ENCODE measurements at places on chromosomes 3 and 15.
A peak's percentile ranks its signal among the peaks of the same experiment; 100 is the strongest.

- DNase-seq: no peak
Observed at GRCh38 chr3:149378478-149379309, 1.2 kb upstream of the TM4SF1 start.

GRCh38 chr3:131323014-131323413 lies 58.6 kb upstream of the NUDT16 start:
- no peak for DNase-seq

GRCh38 chr3:127428344-127428997 lies 140.6 kb upstream of the PRR20G start:
- DNase-seq: no peak

GRCh38 chr3:159654183-159655134 lies 334.2 kb upstream of the IL12A start:
- no peak for DNase-seq

DNA sequence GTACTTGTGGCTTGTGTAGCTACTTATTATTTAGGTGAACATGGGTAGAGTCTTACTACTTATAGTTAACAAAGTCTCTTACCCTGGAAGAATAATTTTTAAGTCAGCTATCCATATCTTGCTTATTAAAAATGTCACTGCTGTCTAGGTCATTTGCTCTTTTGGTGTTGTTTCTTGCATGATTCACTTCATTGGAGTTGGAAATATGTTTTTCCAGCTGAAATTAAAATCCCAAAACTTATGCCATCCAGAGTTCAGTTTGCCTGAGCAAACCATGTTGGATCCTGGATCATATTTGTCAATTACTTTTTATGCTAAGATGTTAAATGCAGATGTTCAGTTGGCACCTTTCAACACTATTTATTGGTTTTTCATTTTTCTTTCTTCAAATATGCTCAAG lies 421.0 kb upstream of the RBMS3 start:
- DNase-seq: no peak

- no peak for DNase-seq
Observed at GRCh38 chr3:40306336-40306735, 3.2 kb upstream of the EIF1B start.

DNA sequence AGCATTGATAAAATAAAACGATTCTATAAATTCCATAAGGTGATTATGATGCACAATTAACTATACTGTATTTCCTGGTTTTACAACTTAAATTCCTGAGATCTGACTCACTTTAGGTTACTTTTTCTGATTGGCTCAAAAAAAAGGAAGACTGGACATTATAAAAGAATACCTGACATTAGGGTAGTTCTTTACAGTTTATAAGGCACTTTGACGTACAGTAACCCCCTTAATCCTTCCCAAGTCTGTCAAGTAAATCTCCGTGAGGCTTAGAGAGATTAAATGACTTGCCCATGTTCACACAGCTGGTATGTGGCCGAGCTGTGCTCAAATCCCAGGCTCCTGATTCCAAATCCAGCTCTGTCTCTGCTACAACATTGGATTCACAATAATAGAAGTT lies 1.0 kb upstream of the SLTM start:
- no peak for DNase-seq

- DNase-seq: no peak
Observed at GRCh38 chr3:45198264-45199260, 27.5 kb downstream of the TMEM158 start.

- no peak for DNase-seq
Observed at GRCh38 chr3:193971261-193971751, 164.6 kb upstream of the HES1 start.

GRCh38 chr3:134373271-134374104 lies 759 bp downstream of the AMOTL2 start:
- no peak for DNase-seq

DNA sequence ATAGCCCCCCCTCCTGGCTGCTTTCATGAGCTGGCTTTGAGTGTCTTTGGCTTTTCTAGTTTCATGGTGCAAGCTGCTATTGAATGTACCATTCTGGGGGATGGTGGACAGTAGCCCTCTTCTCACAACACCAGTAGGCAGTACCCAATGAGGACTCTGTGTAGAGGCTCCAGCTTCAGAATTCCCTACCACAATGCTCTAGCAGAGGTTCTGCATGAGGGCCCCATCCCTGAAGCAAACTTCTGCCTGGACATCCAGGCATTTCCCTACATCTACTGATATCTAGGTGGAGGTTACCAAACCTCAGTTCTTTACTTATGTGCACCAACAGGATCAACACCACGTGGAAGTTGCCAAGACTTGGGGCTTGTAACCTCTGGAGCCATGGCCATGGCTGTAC lies 1742.9 kb downstream of the SI start:
- no peak for DNase-seq

DNA sequence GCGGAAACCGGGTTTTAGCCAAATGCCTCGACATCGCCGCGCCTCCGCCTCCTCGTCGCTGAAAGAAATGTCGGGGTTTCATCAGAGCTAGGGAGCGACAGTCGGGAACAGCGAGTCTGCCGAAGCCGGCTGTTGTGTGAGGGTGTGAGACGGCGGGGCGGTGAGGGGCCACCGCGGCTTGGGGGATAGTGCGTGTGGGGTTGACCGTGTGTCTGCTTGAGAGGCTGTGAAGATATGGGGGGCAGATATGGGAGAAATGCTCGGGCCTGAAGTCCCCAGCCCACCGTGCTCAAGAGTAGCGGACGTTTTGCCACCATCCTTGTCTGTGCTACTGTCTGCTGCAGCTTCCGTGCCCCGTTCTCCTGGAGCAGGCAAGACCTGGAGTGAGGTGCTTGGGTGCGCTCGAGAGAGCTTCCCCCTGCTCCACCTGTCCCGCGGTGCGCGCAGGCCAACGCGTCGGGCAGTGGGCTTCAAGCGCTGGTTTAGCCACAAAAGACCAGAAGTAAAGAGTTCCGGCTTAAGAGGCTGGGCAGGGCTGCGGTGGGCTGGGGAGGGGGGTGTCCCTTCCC lies 716 bp upstream of the ISLR2 start:
- DNase-seq: no peak

GRCh38 chr3:123373474-123373987 lies 75.4 kb downstream of the ADCY5 start:
- no peak for DNase-seq

DNA sequence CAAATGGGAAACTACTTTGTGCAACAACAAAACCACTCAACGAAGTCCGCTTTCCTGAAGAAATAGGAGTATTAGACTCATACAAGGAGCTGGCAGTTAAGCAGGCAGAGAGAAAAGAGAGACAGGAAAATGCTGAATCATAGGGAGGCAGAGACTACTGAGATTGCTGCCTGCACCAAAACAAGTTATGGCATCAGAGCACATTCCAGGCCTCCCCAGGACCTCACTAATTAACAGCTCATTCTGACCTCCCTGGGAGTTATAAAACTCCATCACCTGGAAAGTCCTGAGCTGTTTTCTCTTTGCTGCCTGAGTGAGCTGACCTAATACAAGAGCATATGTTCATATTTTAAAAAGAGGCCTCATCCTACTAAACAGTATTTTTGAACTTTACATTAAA lies 741.0 kb downstream of the MCTP2 start:
- DNase-seq: no peak

- peak; percentile 59 for DNase-seq
Observed at GRCh38 chr15:85318048-85318731, 62.2 kb upstream of the AKAP13 start.

DNA sequence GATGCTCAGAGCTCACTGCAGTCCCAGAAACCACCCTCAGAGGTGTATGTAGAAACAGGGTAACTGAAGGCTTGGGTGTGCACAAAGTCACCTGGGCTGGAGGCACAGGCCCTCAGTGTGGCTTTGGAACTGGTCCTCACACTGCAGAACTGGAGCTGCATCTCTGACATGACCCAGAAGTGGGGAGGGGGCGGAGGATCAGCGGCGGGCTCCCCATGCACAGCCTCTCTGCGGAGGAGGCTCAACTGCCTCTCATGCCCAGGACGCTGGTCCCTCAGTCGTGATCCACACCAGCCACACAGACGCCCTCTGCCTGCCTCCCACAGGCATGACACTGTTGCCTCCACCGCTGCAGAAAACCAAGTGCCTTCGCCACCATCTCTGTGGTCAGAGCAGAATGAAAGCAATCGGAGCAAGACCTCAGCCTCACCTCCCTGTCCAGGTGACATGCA lies 73.7 kb downstream of the TM2D3 start:
- peak; percentile 43 for DNase-seq

GRCh38 chr15:52257734-52258062 lies 37.9 kb downstream of the MYO5C start:
- DNase-seq: no peak

- DNase-seq: no peak
Observed at GRCh38 chr3:168061332-168061996, 34.3 kb downstream of the GOLIM4 start.

DNA sequence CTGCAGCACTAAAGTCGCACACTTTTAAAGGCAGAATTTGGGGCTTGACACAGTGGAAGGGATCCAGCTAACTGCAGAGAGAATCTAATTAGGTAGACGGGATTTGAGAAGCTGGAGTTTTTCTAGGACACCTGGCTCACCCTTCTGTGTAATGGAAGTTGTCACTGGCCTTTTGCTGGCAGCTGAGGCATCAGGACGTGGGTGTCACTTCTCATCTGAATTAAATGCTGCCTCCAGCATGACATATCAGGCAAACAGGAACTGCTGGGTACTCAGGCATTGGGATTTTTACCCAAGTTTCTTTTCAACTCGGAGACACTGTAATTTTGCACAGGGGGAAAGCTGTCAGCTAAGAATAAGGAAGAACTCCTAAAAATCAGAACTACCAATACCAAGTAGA lies 861.9 kb upstream of the ARPP21 start:
- no peak for DNase-seq

- no peak for DNase-seq
Observed at GRCh38 chr3:14780927-14781507, 37.7 kb upstream of the FGD5 start.

GRCh38 chr3:160739079-160739478 lies 17.0 kb upstream of the PPM1L start:
- no peak for DNase-seq

DNA sequence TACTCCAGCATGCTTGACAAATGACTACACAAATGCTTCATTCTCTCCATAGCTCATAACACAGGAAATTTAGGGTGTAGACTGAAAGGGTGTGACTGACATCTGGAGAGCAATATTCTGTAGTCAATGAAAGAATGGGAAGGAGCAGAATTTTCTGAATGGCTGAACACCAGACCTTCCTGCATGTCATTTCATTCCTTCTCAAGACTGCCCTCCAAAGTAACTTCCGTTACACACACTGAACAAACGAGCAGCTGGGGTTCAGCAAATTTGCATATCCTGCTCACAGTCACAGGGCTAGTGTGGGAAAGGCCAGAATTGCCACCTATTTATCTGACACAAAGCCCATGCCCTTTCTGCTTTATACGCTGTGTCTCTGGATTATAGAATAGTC lies 325.0 kb upstream of the CFAP20DC start:
- DNase-seq: no peak

DNA sequence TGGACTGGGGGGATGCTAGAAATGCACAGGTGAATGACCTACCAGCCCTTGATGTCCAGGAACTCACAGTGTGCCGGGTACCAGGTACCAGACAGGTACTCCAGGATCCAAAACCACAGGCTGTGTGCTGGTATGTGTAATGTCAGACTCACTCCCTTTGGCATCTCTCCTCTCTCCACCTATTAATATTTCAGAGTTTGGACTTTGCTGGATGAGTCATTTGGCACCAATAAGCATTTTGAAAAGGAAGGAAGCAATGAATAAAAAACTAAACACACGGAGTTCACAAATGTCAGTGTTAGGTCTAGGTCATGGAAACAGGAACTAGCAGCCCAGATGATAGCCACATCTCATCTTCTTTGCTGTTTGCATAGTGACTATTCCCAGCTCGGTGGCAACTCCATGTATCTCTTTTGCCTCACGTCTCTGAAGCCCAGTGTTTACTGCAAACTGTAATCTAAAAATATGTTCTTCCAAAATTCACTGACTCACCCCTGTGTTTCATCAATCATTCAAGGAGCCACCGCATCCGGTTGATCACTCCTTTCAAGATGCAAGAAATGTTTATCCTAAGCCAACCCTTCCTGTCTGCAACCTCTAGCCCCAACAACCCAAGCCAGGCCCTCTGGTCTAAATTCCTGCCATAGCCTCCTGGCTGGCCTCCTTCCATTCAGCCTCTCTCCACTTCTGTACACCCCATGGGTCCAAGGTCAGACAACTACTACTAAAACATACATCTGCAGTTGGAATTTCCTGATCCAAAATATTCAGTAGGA lies 8.4 kb downstream of the ITGB5 start:
- no peak for DNase-seq

DNA sequence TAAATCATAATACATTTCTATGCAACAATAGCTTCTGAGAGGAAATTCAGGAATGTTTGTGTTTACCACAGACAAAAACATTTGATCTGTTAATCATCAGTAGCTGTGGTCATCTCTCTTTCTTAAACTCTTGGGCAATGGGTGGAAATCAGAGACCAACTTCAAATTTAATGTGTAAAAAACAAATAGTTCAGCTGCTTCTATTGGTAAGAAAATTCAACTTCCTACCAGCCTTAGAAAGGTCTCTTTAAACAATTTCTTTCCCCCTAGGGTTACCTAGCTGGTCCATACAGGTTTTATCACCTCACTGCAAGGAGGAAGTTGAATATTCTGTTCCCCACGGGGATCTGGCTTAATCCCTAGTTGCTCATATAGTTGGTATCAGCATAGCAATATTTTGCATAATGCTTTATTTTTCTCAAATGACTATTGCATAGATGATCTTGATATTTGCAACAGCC lies 20.3 kb upstream of the PPP4R2 start:
- DNase-seq: no peak

DNA sequence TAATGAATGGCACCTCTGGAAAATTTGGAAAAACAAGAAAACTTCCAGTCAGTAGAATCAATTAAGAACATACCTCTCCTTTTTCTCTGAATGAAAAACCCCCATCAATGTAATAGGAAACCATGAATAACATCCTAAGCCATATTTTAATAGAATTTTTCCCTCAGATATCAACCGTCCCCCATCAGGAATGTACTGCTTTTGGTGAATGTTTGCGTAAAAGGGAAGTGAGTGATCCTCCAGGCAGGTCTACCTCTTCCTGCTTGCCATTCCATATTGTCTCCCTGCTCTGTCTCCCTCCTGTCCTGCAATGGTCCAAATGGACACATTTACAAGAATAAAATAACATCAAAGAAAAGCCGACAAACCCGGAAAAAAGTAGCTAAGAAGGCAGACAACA lies 30.8 kb downstream of the LAMP3 start:
- DNase-seq: no peak

DNA sequence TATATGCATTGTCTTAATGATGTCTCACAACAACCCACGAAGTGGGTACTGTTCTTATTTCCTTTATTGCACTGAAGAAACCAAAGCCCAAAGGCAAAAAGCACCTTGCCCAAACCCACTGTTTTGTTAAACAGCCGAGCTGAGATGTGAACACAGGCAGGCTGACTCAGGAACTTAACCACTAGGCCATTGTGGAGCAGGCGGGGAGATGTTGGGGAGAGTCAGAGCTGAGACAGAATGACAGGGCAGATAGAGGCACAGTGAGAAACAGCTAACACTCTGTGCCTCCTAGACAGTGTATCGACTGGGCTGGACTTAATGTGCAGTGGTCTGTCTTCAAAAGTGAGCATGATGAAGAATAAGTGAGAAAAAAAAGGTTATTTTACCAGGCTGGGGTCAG lies 56.5 kb downstream of the RPLP1 start:
- no peak for DNase-seq

- DNase-seq: no peak
Observed at GRCh38 chr15:71192816-71193215, 77.5 kb downstream of the THSD4 start.

Measured in bone marrow (tissue), 2 donors.